ENCODE measurements at places on chromosomes 1 and 21.

- peak; percentile 36 for DNase-seq
Observed at GRCh38 chr1:179867493-179868330, 9.9 kb downstream of the TOR1AIP2 start.

GRCh38 chr1:172640111-172640510, 18.8 kb upstream of the FASLG start:
- no peak for DNase-seq

- DNase-seq: no peak
Observed at GRCh38 chr1:15952317-15953258, 23.3 kb downstream of the ZBTB17 start.

DNA sequence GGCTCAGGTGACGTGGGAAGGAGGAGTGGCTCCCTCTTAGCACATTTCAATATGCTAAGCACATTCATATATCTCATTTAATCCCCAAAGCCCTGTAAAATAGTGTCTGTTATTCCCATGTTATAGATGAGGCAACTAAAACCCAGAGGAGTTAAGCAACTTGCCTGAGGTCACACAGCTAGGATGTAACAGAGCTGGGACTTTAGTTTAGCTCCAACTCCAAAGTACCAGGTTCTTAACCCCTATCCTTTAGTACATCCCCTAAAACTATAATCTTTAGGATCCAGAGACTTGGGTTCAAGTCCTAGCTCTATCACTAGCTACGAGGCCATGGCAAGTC, 48.5 kb downstream of the LGR6 start:
- DNase-seq: no peak

DNA sequence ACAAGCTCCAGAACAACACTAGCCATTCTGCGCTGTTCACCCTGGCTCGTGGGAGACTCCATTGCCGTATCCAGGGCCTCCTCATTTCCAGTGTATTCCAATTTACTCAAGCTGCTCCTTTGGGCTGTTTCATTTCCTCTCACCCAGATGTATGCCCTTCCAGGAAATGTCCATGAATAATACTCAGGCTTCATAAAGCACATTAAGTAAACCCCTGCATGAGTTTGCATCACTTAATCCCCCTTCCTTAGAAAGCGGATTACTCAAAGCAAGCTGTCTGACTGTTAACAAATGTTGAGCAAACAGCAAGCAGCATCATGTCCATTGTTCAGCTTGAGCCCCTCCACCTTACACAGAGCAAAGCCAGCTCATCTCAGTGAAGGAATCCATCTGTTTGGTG, 403.6 kb upstream of the PBX1 start:
- no peak for DNase-seq

- DNase-seq: no peak
Observed at GRCh38 chr1:221782970-221783369, 41.1 kb upstream of the DUSP10 start.

DNA sequence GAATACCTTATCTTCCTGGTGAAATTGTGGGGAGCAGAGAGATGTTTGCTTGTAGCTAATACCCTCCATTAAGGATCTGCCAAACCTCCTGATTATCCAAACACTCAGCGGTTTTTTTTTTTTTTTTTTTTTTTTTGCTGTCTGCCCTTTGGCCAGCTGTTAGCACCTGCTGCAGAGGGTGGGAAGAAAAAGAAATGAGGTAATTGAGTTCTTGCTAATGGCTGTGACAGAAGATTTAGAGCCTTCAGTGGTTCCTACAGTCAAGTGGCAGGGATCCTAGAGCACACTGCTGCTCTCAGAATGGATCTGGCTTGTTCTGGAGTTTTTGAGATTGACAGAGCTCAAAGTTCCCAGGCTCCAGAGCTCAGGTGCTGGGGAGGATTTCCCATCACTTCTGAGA, 342.5 kb downstream of the DISC1 start:
- no peak for DNase-seq

DNA sequence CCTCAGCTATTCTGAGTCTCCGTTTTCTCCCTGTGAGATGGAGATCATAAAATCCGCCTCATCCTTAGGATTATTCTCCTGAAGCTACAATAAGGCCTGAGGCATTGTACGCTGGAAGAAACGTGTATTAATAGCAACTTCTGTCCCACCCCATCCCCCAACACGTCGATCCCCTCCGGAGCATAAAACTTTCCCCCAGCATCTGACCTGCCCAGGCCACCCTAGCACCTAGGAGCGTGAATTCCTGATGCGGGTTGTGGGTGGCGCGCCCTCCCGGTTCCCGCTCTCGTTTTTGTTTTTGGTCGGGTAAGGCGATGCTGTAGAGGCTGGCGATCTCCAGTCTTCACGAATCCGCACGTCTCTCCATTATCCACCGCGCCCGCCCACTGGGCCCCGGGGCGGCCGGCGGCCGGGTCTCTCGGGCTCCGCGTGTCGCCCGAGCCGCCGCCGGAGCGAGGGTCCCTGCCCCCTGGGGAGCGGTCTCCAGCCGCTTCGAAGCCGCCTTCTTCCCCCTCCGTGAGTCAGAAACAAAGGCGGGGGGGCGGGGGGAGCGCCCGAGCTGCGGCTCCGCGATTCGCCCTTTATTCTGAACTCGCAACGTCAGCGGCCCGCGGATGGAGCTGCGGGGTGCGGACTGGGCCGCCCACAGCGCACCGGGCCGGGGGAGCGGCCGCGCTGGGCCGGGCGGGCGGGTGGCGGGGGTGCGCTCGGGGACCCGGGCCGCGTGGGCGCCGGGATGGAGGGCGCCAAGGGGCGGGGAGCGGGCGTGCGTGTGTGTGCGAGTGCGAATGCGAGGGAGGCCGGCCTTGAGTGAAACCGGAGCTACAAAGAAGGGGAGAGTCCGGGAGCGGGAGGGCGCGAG, at the start of gene PLEKHO1:
TSS of gene PLEKHO1 (plus strand) at position 646 of the 862 bp plus-strand sequence. CDS start 342 bp downstream, outside the sequence.
- peak; percentile 74 for DNase-seq

- no peak for DNase-seq
Observed at GRCh38 chr1:41862384-41863221, 56.1 kb downstream of the HIVEP3 start.

GRCh38 chr1:107865627-107866026, 99.4 kb downstream of the VAV3 start:
- DNase-seq: no peak

DNA sequence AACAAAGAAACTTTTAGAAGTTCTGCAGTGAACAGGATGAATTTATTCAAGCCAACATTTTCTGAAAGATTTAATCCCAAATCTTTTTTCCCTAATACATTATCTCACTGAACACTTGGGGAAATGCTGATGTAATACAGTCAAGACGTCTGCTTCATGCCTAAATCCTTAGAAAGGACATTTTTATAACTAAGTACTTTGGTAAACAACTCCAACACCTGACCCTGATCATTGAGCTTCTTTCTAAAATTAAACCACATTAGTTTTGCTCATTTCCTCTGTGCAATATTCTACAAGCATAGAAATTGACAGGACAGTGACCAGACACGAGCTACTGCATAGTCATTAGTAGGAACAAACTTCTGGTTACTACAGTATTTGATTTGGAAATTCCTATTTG, 183.5 kb downstream of the TPR start:
- no peak for DNase-seq

GRCh38 chr1:54425152-54425584, 19.0 kb upstream of the SSBP3 start:
- DNase-seq: no peak

DNA sequence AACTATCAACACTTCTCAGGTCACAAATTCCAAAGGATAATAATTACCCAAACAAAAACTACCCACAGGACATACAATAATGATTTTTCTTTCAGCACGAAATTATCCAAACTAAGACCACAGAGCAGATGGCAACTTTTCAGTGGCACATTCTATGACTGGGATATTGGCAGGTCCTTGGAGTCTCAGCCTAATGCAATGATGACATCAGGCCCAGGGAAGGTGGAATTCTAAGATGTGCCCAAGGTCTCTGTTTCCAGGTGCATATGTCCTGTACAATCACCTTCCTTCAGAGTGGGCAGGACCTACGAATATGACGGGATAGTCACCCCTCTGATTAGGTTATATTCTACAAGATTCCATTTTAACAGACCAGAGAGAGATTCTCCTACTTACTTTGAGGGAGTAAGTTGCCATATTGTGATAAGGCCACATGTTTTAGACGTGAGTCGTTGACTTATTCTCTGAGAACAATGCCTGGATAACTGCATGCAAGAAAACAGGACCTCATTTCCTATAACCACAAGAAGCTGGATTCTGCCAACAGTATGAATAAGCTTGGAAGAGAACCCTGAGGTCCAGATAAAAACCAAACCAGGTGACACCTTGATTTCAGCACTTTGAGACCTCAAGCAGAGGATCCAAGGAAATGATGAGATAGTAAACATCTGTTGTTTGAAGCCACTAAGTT, 69.9 kb downstream of the ZC3H11B start:
- no peak for DNase-seq

DNA sequence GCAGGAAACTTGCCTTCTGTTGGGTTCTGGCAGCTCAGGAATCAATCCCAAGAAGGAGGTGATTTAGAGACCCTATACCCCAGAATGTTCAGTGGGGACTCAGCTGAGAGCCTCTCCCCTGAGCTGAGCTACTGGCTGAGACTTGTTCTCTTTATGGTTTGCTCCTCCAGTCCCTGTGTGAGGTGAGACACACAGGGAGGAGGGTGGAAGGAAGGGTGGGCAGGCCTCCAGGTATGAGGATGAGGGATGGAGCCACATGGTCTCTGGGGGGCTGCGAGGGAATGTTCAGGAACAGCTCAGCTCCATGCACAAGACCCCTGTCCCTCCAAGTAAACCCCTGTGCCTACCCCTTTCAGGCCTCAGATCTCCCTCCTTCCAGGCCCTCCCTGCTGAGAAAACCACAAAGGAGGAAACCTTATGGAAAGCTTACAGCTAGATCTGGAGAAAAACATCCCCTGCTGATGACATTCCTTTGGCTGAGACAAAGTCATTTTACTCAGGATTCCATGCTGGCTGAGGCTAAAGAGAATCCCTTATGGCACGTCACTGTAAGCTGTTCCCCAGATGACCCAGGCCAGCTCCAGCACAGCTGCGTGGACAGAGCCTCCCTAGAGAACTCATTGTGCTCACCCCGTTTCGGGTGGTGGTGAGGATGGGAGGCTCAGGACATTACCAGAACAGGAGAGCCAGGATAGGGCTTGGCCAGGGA, 91.5 kb upstream of the IPO9 start:
- DNase-seq: no peak

DNA sequence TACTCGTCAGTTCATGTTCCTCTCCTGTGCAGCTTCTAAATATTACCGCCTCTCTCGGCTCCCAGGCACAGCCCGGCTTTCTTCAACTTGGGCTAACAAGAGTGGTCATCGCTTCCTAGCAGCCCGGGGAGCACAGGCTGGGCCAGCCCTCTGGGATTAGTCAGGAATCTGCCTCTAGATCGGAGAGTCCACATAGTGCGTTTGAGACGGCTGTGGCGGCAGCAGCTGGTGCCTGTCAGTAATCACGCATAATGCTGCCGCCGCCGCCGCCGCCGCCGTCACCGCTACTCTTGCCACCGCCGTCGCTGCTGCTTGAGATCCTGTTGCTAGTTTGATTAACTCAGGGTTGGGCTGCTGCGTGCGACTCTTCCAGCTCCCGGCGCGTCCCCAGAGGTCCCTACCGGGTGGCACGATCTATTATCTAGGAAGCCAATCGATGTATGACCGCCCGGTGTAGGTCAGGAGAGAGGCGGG, at the start of gene RXRG:
TSS of gene RXRG (minus strand) at position 230 of the 474 bp plus-strand sequence. CDS start 233 bp downstream, outside the sequence.
- no peak for DNase-seq

DNA sequence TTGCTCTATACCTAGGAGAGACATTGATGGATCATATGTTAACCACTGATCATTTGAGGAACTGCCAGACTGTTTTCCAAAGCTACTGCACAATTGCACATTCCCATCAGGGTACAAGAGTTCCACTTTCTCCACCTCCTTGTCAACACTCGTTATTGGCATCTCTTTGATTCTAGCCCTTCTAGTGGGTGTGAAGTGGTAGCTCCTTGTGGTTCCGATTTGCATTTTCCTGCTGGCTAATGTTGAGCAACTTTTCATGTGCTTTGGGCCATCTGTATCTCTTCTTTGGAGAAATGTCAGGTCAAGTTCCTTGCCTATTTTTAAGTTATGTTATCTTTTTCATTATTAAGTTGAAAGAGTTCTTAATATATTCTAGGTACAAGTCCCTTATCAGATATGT, 90.1 kb downstream of the DMRTB1 start:
- no peak for DNase-seq

DNA sequence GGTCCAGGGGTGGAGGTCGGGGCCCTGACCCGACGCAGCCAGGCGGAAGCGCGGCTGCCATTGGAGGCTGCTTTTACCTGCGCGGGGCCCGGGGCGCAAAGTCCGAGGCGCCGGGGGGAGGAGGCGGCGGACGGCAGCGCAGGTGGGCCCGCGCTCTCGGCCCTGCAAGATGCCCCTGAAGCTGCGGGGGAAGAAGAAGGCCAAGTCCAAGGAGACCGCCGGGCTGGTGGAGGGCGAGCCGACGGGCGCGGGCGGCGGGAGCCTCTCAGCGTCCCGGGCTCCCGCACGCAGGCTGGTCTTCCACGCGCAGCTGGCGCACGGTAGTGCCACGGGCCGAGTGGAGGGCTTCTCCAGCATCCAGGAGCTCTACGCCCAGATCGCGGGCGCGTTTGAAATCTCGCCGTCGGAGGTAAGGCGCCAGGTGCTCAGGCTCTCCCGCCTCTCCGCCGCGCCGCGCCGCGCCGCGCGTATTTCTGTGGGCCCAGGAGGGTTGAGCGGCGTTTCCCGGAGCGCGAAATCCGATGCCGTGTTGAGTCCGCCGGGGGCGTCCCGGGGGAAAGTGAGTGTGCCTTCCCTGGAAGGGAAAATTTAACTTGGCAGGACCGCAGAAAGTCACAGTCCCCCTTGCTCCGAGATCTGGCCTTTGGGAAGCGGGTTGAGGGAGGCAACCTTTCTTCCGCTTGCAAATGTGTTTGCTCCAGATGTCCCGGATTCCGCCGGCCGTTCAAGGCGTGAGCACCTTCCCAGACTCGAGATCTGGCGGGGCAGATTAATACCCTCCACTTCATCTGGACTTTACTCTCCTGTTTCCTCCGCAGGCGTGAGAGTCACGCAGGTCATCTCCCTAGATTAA, at the start of gene GIPC2:
TSS of gene GIPC2 (plus strand) at position 41 of the 853 bp plus-strand sequence. CDS start at position 170, 129 bp downstream.
- no peak for DNase-seq

DNA sequence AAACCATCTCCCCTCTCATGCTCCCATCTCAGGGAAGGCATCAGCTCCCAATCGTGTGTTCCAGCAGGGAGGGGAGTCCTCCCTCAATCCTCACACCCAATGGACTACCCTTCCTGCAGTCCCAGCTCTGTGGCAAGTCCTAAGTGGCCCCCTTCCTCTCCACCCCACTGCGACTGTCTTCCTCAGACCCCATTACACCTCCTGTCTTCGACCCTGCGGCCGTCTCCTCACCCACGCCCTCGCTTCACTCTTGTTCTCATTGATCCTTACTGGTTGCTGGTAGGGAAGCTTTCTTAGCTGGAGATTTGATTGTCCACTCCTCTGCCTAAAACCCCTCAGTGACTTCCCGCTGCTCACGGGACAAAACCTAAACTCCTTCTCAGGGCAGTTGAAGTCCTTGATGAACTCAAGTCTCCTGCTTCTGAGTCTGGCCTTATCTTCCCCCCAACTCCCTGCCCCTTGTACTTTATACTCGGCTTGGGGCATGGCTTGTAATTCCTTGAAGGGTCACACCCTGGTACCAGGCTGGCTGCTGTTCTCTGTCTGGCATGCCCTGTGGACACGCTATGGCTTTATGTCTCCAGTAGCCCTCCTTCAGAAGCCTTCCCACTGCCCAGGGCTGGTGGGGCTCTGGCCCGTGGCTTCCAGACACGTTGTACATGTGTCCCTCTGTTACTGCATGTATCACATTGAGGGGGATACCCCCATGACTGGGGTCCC, 2.3 kb upstream of the EPS8L3 start:
- no peak for DNase-seq

GRCh38 chr1:241895013-241895412, 47.0 kb downstream of the EXO1 start:
- no peak for DNase-seq

All from central memory CD4-positive, alpha-beta T cell (primary cell).